ENCODE measurements at places on chromosomes 1 and 21. TPM values are rescaled to one million over a fixed set of nuclear protein-coding genes. Genes with fewer than 3 reads are reported as not detected.

GRCh38 chr1:20720631-20721091 is 2.9 kb upstream of the KIF17 start:
- no peak for DNase-seq

DNA sequence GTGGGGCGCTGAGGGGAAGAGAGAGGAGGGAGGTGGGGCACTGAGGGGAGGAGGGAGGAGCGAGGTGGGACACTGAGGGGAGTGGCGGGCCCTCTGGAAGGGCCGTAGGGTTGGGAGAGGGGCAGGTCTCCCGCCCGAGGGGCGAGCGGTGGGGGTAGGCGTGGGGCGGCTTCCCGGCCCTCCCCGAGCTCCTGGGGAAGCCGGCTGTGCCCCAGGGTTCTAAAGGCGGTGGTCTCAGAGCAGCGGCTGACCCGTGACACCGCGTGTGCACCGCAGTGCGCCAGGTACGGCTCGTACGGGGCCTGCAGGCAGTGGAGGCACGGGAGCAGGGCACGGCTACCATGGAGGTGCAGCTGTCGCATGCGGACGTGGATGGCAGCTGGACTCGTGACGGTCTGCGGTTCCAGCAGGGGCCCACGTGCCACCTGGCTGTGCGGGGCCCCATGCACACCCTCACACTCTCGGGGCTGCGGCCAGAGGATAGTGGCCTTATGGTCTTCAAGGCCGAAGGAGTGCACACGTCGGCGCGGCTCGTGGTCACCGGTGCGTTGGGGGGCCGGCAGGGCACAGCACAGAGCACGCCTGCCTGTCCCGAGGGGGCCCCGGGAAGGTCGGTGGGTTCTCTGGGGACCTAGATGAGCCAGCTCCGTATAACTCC is 68.5 kb downstream of the OBSCN start:
- no peak for DNase-seq

DNA sequence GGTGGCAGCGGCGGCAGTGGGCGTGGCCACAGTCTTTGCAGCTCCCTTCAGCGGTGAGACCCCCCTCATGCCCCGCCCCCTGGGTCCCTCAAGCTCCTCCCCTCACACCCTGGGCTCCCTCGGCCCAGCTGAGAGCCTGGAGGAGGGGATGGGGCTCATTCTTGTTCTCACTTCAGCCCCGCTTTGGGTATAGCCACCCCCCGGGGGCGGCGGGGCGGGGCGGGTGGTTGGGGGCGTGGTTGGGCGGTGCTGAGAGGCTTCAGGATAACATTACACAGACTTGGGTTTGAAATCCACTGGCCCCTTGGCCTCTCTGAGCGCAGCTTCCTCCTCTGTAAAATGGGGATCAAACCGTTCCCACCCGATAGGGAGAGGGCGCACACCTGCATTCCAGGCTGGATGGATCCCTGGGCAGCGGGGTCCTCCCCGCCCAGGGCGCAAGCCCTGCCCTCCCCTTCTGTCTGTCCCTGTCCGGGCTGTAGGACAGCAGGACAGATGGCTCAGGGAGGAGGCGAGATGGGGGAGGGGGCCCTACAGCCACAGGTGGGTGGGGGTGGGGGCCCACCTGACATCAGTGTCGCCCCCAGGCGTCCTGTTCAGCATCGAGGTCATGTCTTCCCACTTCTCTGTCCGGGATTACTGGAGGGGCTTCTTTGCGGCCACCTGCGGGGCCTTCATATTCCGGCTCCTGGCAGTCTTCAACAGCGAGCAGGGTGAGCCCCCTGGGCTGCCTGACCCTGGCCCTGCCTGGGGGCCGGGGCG is 5.1 kb downstream of the CLCNKA start:
- no peak for DNase-seq

IFNGR2 gene
- total RNA-seq = 37.8 TPM

KDF1 gene
- total RNA-seq = 21.7 TPM

Data from PC-3 (cell line).